OCI-LY7 (cell line): ENCODE measurements at places on chromosomes 6 and 20.

- peak; percentile 99 for DNase-seq
Measured at GRCh38 chr6:42745640-42746462, at the start of gene TBCC. TSS of gene TBCC (minus strand) at chr6:42746103. CDS start at chr6:42746073, 30 bp downstream.

DNA sequence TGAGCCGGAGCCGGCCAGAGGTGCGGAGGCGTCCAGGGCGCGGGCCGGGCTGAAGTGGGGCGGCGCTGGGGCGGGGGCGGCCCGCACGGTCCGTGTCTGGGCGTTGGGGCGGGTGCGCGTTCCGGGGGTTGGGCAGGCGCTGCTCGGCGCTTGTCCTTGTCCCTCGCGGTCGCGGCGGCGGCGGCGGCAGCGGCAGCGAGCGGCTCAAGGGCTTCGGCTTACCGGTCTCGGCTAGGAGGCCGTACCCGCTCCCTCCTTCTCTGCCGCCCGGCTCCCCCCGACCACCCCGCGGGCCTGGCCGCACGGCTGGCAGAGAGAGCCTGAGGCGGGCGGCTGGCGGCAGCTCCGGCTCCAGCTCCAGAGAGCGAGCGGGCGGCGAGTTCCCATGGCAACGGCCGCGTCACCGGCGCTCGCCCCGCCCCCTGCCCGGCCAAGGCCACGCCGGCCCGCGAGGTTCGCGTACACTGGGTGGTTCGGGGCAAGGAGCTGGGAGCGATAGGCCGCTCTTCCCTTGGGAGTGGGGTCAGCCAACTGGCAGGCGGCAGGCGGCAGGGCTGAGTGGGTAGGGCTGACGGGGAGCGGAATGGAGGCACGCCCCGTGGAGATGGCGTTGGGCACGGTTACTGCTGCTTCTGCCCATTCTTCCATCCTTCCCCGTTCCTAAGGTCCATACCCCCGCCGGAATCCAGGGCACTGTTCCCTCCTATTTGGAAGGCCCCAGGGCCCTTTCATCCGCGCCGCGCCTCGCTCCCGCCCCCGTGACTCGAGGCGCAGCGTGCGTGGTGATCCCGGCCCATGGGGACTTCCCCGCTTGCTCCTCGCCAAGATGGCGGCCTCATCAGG, at the start of gene LRRC73:
TSS of gene LRRC73 (minus strand) at position 363 of the 843 bp plus-strand sequence. CDS start 561 bp downstream, outside the sequence.
- peak; percentile 50 for DNase-seq

- DNase-seq: no peak
Measured at GRCh38 chr20:3783068-3783489, 1.8 kb upstream of the SPEF1 start.

DNA sequence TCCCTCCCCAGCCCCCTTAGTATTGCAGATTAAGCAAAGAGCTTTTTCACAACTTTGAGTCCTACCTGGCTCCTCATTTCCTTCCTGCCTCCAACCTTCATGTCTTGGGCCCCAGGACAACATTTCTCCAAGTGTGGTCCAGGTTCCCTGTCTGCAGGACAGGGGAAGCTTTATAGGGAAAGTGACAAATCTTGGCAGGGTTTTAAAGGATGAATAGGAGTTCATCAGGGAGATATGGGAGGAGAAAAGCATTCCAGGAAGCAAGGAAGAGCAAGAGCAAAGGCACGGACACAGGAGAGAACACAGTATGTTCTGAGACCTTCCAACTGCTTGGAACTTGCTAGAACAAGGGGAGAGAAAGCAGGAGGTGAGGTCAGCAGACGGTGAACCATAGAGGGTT, 1.9 kb downstream of the BPIFB1 start:
- DNase-seq: no peak

DNA sequence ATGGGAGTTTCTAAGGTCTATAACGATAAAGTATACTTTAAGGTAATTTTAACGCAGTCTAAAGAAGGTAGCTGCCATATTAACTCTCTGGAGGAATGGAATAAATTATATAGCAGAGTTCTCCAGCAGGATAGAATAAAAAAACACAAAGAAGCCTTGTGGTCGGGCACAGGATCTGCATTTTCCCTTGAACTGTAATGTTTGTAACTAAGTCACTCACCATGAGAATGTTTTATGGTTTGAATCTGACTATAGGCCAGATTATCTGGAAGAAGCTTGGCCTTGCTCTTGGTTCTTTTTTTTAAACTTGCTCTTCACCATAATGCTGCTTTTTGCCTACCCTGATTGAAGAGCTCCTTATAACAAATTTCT, 238.8 kb upstream of the NOX3 start:
- DNase-seq: no peak

GRCh38 chr6:129812145-129812777, 48.9 kb downstream of the TMEM244 start:
- DNase-seq: no peak

DNA sequence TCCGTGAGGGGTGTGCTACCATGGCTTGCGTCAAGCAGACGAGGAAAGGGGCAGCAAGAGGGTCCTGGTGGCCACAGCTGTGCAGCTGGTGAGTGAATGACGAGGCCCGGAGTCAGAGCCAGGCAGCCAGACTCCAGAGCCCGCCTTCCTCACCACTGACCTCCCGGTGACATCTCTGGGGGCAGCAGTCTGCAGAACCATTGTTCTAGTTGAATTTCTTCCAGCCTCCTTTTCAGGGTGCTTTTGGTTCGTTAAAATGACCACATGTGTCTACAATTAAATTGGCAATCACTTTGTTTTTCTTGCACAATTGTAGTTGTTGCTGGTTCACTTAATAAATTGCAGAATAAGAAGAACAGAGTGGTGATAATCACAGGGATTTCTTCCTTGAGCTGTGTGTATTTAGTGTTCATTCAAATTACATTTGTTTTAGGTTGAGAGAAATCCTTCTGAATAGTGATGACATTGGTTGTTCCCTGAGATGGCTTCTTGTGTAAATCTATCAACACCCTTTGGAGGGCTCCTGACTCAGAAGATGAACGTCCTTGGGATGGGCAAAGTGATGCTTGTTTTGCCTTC, 96.4 kb downstream of the TULP4 start:
- no peak for DNase-seq

- peak; percentile 45 for DNase-seq
Measured at GRCh38 chr6:117601811-117602150, 530 bp downstream of the GOPC start.
